CD4-positive, CD25-positive, alpha-beta regulatory T cell (primary cell): ENCODE measurements at places on chromosomes 13 and 19.

DNA sequence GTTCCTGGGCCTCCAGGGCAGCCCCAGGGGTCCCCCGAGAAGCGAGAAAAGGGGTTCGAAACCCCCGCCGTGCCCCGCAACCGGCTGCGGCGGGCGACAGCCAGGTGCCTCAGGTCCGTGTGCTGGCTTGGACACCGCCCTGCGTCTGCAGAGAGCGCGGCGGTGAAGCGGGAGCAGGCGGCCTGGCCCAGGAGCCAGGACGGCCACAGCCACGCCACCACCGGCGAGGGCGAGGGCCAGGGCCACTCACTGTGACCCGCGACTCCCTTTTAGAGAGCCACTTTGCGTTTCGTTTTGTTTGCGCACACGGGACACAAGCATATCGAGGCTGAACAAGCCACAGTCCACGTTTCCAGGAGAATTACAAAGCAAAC, 110.4 kb downstream of the CRYL1 start:
- DNase-seq = no peak

DNA sequence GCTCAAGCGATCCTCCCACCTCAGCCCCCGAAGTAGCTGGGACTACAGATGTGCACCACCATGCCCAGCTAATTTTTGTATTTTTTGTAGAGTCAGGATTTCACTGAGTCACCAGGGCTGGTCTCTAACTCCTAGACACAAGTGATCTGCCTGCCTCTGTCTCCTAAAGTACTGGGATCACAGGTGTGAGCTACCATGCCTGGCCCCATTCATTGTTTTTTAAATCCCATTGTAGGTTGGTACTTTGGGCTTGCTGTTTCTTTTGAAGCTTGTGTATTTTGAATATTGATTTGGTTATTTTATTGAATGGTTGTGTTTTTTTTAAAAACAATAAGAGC, 26.7 kb downstream of the ZMYM2 start:
- DNase-seq = no peak

- DNase-seq = no peak
Observed at GRCh38 chr19:6211632-6212402, 68.0 kb downstream of the MLLT1 start.

- peak; percentile 91 for DNase-seq
Observed at GRCh38 chr19:55503502-55504251, 15.4 kb downstream of the SSC5D start.

GRCh38 chr13:30479154-30479882, 13.6 kb upstream of the HMGB1 start:
- no peak for DNase-seq

GRCh38 chr13:105016266-105016665, 1519.2 kb downstream of the EFNB2 start:
- no peak for DNase-seq

- DNase-seq = no peak
Observed at GRCh38 chr19:10187315-10187714, 7.4 kb downstream of the DNMT1 start.

DNA sequence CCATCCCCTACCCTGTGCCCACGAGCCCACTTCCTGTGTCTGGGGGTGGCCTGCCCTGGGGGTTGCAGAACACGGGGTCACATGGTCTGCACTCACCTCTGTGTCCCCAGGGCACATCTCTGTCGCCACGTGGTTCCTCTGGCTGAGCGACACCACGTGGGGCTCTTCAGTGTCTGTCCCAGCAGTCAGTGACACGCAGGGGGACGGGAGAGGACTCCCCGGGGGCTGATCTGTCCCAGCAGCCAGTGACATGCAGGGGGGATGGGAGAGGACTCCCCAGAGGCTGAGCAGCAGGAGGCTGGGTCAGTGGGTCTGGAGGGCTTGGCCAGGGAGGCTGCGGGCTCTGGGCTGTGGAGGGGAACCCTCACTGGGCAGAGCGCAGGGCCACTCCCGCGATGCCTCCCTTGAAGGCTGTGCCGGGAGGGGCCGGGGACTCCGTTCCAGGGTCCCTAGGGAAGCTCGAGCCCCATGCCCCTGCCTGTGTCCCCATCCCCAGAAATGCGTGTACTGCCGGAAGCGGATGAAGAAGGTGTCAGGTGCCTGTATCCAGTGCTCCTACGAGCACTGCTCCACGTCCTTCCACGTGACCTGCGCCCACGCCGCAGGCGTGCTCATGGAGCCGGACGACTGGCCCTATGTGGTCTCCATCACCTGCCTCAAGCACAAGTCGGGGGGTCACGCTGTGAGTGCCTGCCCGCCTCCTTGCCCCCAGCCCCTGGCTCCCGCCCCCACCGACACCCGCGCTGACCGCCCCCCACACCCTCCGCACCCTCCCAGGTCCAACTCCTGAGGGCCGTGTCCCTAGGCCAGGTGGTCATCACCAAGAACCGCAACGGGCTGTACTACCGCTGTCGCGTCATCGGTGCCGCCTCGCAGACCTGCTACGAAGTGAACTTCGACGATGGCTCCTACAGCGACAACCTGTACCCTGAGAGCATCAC, 174.8 kb downstream of the KDM4B start:
- no peak for DNase-seq

GRCh38 chr19:19103167-19103566, 35.1 kb downstream of the TMEM161A start:
- no peak for DNase-seq

GRCh38 chr13:87999240-87999700, 328.1 kb downstream of the SLITRK5 start:
- no peak for DNase-seq

GRCh38 chr13:110308656-110309359, 1.7 kb downstream of the COL4A2 start:
- DNase-seq = no peak

GRCh38 chr19:52200044-52200443, 10.2 kb downstream of the PPP2R1A start:
- no peak for DNase-seq

DNA sequence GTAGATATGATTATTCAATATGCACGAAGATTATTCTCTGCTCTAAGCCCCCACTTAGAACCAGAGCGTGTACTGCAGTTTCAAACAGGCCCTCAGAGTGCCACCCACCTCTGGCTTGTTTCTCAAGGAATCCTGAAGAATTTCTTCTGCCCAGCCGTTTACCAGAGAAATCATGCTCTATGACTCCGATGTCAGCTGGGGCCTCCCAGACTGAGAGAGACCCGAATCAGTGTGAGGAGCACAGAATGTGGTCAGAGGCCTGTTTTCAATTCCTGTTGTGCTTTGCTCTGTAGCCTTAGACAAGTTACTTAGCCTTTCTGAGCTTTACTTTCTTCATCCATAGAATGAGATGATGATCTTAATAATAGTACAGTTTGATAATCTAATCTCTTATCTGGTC, 5.5 kb downstream of the PNMA8C start:
- DNase-seq = no peak

DNA sequence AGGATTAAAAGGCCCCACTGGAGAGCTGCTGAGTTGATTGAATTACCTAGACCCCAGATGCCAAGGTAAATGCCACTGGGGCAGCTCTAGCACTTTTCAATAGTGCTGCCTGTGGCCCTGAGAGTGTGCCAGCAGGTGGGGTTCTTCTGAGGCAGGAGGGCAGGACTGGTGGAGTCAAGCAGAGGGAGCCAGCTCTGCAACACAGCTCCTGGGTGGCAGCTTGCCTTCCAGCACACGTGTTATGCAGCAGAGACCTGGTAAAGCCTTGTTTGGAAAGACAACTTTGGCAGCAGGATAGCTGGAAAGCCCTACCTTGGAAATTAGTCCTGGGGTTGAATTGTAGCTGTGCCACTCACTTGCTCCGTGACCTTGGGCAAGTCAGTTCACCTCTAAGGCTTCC, 306.6 kb downstream of the ATP8A2 start:
- no peak for DNase-seq

DNA sequence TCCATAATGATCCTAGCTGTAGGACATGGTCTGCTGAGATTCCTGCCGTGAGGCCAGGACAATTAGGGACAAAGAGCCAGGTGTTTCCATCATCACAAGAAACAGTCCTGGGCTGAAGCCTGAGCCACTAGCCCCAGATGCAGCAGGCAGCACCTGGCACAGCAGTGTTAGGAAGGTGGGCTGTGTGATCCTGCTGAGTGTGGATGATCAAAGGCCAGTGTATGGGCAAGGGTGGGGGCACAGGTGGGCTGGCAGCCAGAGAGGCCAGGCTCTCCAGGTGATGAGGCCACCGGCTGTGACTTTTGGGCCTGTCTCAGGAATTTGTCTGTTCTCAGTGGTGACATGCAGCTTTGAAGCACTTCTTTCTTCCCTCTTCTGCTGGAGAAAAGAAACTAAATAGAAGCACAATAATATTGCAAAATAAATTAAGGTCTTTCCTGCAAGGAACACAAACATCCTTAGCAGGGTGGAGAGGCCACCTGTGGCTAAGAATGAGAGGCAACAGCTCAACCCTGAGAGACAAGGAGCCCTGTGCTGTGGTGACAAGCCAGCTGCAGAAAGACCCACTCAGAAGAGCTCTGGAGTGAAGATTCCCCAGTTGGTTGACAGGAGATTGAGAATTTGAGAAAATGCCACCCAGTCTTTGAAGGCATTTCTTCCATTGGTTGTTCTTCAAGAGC, 127.6 kb downstream of the KATNAL1 start:
- DNase-seq = no peak

DNA sequence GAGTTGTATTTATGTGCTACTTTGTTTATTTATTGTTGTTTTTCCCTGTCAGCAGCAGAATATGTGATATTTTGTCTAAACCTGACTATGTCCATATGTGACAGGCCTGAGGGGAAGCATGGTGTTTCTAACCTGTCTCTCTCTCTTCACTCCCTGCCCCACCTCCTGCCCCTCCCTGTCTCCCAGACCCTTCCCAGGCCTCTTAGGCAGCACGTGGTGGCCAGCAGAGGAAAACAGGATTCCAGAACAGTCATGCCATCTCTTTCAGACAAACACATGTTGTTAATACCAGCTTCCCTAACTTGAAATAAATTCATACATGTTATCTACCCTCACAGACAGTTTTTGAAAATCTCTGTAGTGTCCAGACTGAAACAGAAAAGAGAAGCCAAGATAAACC, 31.0 kb upstream of the ATP11A start:
- DNase-seq = no peak

GRCh38 chr13:22240716-22241115, 569.8 kb downstream of the FGF9 start:
- DNase-seq = no peak

- no peak for DNase-seq
Observed at GRCh38 chr19:17220207-17220758, 5.1 kb downstream of the USE1 start.

- DNase-seq = no peak
Observed at GRCh38 chr13:44440046-44440608, 66.5 kb downstream of the SERP2 start.

DNA sequence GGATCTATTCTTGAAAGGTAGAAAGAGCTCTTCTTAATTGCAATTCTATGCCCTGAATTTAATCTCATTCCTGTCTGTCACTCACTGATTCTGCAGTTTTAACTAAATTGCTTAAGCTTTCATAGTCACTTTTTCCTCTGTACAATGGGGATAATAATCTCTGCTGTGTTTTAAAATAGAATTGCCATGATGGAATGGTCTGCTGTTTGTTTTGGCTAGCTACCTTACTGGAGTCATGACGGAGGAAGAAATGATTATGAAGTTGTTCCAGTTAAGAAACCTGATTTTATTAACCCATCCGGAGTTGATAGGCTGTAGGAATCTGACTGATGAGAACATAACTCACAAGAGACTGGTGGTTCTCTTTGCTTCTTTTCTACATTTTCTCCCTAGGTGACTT, 54.9 kb upstream of the ITM2B start:
- DNase-seq = no peak

DNA sequence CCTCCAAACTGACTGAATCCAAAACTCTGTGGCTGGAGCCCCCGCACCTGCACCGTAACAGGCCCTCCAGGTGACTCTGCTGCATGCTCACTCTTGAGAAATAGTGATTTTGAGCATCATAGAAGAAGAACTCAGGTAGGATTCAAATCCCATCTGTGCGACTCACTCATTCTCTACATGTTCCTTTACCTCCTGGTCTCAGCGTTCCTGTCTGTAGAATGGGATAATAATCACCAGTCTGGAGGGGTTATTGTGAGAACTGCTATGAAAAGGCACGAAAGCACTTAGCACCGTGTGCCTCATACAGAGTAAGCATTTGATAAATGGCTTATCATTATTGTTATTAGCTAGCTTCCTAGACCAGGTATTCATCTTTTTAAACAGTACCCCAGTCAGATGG, 36.5 kb upstream of the NPAS1 start:
- no peak for DNase-seq

DNA sequence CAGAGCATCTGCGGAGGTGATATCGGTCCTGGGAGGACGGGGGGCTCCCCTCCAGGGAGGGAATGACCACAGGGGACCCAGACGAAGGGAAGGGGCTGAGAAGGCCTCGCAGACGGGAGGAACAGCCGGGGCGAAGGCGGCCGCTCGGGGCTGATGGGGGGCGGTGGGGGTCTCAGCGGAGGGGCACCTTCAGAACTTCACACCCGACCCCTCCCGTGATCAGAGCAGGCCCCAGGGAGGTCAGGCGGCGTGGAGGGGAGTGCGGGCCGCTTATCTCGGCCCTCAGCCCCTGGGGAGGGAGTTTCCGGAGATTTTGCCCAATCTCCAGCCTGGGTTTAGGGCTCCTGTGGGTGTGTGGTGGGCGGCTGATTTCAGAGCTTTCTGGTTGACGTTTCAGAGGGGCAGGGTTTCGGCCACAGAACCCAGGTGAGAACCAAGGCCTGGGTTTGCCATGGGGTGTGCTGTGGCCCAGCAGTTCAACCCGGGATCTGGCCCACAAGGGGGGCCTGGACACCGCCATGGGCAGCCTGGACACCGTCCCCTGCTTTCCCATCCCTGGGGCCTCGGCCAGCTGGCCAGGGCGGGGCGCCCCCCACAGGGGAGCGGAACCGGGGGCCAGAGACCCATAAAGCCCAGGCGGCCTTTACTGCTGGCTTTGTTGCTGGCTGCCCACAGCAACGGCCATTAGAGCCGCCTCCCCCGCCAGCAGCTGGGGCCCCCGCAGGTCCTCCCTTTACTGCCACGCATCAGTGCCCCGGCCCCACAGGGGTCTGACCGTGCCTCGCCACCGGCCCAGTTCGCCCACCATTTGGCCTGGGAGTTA, 29.0 kb downstream of the ARID3A start:
- DNase-seq = no peak

GRCh38 chr13:98963917-98964316, 13.9 kb downstream of the DOCK9 start:
- DNase-seq = no peak
